ENCODE measurements at places on chromosomes 4 and X.

- no peak for DNase-seq
These were observed 14.0 kb downstream of the POF1B start for GRCh38 chrX:85365370-85365995.

DNA sequence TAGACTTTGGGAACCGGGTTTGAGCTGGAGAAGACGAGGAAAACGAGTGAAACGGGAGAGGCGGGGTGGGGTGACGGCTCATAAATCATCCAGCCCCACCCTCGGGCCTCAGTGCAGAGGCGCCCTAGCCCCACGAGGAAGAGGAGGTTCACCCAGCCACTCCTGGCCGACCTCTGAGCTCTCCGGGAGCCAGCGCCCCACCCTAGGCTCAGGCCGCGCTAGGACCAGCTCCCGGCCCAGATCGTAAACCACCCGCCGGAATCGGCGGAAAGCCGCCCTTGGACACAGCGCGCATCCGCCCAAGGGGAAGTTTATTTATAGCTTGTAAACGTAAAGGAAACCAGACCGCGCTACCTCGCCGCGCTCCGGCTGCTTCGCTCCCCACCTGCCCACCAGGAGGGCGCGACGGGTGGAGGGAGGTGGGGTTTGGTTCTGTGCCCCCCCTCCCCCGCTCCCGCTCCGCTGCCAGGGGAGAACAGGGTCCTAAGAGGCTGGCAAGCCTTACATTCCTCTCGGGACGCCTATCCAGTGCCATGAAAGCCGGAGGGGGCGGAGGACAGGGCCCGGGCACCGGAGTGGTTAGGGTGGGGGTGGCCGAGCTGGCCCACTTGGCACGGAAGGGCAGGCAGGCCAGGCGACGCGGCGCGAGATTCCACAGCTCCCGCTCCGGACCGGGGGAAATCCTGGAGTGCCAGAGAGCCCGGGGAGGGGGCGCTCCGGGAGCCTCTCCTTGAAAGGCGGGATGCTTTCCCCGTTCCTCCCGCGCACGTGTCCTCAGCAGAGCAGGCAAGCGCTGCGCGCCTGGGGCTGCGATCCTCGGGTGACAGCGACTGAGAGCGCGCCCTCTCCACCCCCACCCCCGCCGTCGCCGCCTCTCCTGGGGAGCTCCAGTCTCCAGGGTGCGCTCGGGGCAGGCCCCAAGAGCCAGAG, 84.2 kb downstream of the BCOR start:
- DNase-seq = no peak

- no peak for DNase-seq
These were observed 11.6 kb upstream of the ODAM start for GRCh38 chr4:70183940-70184246.

GRCh38 chr4:46804781-46805413, 104.1 kb downstream of the COX7B2 start:
- DNase-seq = no peak

- DNase-seq = no peak
These were observed 8.1 kb upstream of the NDST4 start for GRCh38 chr4:115121351-115122043.

DNA sequence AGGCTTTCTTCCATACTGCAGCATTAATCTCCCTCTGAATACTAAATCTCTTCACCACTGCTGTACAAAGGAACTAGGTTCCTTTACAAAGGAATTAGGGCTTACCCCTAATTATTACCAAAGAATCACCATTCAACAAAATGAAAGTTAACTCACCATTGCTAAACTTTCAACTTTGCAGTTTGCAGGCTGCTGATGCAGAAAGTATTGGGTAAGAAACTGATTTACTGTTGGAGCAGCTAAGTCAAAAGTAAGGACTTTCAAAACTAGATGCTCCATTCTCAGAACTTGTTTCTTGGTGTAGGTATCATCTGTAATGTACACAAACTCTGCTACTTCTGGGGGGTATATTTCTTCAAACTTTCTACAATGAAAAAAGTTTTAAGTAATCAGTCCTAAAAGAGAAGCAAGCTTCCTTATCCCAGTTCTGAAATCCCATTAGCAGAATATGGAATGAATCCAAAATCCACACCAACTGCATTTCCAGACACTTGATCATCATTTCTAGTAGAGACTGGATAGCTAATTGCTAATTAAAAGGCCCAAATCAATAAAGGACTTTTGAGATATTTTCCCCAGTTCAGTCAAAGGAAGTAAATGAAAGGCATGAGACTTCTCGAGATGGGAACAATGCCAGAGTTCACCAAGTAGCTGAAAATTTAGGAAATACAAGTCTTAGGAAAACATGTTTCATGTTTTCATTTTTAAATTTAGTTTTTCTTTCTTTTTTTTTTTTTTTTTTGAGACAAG, 4.3 kb downstream of the CCNA2 start:
- no peak for DNase-seq

DNA sequence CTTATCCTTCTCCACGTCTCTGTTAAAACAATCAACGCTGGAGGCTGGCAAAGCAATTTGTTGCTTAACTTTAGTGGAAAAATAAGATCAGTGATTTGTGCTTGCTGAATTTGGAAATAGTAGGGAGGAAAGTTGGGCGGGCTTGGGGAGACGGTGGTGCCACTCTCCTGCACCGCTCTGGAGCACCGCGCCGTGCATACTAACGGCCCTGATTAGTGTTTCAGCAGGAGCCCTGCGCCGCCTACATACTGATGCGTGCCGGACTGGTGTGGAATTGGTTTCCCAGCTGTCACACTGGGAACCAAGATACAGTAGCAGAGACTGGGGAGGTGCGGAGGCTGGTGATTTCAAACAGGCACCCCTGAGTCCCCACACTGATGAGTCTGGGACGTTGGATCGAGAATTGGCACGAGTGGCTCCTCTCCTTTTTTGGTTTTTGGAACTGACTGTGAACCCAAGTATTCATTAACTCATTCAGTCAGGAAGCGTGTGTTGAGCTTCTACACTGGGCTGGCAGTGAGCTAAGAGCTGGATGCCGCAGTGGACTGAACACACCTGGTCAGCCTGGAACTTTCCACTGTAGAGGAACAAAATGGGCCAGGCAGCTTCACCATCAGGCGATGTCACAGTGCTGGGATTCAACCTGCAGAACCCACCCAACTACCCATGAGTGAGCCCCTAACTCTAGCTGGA, 29.0 kb upstream of the PSAPL1 start:
- no peak for DNase-seq

- DNase-seq = no peak
These were observed 12.1 kb downstream of the ELF4 start for GRCh38 chrX:130098210-130098552.

GRCh38 chr4:108042927-108043326, 53.2 kb downstream of the HADH start:
- no peak for DNase-seq

GRCh38 chr4:136908122-136908521, 624.2 kb downstream of the PCDH18 start:
- DNase-seq = no peak

GRCh38 chrX:133294126-133294525, 76.0 kb upstream of the TFDP3 start:
- DNase-seq = no peak

GRCh38 chr4:142348613-142349021, 497.5 kb downstream of the INPP4B start:
- DNase-seq = no peak

DNA sequence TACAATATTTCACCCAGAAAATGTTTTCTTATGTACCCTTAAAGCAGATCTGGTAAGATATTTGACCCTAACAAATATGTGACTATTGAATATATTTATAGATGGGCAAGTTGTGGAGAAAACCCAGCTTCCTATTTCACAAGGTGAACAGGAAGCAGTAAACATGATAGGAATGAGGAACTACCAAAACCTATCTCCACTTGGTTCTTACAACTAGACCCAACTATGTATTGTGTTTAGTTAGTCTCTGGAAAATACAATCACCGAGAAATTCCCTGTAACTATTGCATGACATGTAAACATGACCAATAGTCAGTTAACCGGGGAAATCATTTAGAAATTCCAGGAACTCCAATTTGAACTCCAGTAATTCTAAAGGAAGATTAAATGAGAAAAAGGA, 8.4 kb upstream of the RXFP1 start:
- no peak for DNase-seq

GRCh38 chr4:22097596-22097995, 149.0 kb upstream of the KCNIP4 start:
- DNase-seq = no peak

GRCh38 chr4:134883831-134884449, 682.4 kb upstream of the PABPC4L start:
- no peak for DNase-seq

DNA sequence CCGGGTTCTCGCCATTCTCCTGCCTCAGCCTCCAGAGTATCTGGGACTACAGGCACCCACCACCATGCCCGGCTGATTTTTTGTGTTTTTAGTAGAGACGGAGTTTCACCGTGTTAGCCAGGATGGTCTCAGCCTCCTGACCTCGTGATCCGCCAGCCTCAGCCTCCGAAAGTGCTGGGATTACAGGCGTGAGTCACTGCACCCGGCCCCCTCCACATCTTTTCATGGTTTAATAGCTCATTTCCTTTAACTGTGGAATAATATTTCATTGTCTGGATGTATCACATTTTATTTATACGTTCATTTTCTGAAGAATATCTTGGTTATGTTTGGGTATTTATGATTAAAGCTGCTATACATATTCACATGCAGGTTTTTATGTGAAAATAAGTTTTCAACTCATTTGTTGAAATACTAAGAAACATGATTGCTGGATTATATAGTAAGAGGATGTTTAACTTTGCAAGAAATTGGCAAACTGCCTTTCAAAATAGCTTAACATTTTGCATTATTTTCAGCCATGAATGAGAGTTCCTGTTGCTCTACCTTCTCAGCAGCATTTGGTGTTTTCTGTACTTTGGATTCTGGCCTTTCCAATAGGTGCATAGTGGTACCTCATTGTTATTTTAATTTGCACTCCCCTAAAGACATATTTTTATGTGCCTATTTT, 591.9 kb downstream of the TECRL start:
- DNase-seq = no peak

DNA sequence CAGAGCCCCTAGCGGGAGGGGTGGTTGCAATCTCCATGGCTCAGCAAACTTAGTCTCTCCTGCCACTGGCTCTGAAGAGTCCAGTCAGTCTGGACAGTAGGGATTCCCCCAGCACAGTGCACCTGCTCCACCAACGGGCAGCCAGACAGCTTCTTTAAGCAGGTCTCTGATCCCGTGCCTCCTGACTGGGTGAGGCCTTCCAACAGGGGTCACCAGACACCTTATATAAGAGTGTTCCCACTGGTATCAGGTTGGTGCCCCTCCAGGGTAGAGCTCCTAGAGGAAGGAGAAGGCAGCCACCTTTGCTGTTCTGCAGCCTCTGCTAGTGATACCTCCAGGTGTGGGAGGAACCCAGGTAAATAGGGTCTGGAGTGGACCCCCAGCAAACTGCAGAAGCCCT, 1393.4 kb downstream of the STIM2 start:
- DNase-seq = no peak

DNA sequence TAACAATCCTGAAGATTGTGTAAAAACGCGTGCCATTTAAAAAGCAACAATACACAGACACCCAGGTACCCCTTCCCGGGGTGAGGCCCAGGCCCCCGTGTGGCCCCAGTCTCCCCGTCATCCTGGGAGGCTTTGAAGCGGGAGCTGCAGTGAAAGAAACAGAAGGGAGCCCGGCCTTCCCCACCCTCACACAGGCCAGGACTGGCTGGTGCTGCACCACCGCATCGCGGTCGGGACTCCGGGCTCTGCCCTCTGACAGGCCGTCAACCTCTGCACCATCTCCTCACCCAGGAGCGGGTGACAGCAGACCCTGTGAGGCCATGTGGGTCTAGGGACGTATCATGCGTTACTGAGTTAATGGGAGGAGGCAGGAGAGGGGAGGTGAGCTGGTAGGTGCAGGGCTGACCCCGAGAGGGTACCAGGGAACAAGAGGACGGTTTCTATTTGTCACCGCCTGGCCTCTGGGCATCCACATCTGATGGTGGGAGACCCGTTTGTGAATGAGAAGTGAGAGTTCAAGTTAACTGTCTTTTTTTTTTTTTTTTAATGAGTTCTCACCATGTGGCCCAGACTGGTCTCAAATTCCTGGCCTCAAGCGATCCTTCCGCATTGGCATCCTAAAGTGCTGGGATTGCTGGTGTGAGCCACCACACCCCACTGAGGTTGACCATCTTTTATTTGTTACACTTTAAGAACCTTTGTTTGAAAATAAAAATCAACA, 27.3 kb downstream of the PIGG start:
- DNase-seq = no peak

DNA sequence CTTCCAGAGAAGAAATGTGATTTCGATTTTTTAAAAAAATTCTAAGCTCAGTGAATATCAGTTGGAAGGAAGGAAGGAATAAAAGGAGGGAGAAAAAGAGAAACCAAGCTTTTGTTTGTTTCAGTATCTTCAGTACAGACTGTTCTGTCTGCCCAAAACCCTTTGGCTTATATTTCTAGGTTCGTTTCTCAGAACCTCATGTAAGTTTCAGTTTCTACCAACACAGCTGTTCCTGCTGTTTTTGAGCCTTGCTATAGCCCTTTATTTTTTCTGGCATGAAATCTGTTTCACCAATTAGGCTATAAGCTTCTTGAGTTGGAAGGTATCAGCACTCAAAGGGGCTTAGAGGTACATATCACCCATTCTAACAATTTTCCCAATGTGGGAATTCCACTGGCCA, 157.9 kb downstream of the GBA3 start:
- peak; percentile 46 for DNase-seq

- no peak for DNase-seq
These were observed 2.9 kb upstream of the RBBP7 start for GRCh38 chrX:16873106-16873505.

- no peak for DNase-seq
These were observed 78.7 kb upstream of the OGT start for GRCh38 chrX:71454222-71454621.

- peak; percentile 96 for DNase-seq
These were observed 25.4 kb upstream of the GNRHR start for GRCh38 chr4:67779631-67780030.

GRCh38 chr4:182019148-182019652, 224.0 kb upstream of the TENM3 start:
- no peak for DNase-seq

DNA sequence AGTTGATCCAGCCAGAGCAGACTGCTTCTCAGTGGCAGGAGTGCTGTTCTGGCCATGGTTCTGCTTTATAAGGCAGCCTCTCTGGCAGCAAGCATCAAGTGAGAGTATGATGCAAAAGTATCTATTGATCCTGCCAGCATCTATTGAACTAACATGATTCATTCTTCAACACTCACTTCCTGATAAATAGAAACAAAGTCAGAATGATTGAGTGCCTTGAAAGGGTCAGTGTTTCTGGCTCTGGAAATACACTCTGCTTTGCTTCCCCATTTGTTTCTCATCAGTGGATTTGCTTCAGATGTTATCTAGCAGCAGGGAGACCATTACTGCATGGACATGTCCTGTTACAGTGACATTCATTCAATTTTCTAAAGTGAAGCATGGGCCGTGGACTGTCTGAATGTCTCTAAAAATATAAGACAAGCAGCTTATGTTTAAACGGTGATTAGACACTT, 66.2 kb upstream of the FRAS1 start:
- DNase-seq = no peak

GRCh38 chr4:174122705-174123104, 160.8 kb downstream of the FBXO8 start:
- DNase-seq = no peak

- no peak for DNase-seq
These were observed 598.5 kb downstream of the CENPC start for GRCh38 chr4:66946761-66947160.

- DNase-seq = no peak
These were observed 200.0 kb upstream of the CASK start for GRCh38 chrX:42123369-42123768.

Measured in NCI-H524 treated with DMSO at 0.1 percent for 48 hours (cell line).